ENCODE measurements at places on chromosomes 7 and 10.
A peak's percentile ranks its signal among the peaks of the same experiment; 100 is the strongest.

- no peak for DNase-seq
These were observed 445.3 kb upstream of the MGMT start for GRCh38 chr10:129021594-129022304.

DNA sequence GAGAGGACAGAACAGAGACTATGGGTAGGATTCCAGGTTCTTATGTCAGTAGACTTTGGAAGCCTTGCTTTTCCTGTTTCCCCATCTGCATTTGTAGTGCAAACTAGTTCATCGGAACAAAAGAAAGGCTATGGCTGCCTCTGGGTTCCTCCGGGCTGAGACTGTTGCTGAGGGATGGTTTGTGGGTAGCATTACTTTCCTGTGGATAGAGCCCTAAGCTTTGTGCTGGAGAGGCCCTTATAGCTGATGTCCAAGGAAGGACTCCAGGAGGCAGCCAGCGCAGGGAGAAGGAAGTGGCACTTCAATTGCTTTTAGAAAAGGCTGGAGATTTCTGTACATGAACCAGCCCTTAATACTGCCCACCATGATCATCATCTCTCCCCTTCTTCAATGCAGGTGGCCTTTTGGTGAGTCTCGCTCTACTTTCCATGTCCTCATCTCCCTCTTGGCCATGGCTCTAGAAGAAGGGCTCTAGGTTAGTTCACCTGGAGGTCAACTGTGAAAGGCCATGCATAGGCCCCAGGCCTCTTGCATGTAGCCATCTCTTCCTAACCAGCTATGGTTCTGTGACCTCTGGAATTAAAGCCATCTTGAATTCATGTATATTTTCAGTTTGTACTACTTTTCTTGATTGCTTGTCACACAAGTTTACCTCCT lies 15.4 kb downstream of the MXI1 start:
- DNase-seq = no peak

DNA sequence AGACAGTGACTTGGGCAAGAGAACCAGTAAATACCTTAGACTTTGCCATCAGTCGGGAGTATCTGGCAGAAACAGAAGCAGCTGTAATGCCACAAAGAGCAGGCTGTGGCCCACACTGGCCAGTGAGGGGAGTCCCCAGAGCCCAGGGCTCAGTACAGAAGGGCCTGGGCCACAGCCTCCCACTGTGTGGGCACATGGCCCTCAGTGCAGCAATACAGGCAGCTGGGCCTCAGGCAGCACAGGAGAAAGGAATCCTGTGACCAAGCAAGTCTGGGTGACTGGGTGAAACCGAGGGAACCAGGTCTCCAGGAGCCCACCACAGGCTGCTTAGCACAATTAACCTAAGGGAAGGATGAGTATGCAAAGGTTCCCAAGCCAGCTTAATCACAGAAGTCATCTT lies 14.0 kb downstream of the WDR91 start:
- DNase-seq = no peak

DNA sequence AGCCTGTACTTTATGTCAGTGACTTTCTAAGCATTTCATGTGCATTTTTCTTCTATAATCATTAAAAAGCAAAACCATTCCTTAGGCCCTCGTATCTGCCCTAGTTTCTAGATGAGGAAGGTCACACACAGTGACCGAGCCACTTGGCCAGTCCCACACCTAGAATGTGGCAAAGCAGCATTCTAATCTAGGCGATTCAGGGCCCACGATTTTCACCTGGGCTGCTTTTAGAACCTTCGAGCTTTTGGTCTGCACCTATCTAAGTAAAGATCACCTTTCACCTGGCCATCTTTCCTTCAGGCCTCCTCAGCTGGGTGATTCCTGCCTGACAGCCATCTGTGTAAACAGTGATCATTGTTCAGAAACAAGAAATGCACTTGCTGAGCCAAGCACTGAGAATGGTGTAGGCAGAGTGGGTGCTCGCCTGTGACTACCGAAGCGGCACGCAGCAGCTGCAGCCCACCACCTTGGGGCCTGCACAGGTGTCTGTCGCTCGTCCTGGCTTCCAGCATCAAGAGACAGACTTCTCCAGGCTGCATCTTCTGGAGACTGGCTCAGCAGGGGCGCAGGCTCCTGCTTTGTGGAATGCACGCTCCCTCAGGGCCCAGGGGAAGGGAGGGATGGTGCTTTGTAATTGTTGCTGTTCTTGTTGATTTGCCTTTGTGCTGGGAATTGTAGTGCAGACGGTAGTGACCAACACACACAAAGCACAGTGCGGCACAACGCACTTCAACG lies 149.0 kb upstream of the INSYN2A start:
- DNase-seq = no peak

DNA sequence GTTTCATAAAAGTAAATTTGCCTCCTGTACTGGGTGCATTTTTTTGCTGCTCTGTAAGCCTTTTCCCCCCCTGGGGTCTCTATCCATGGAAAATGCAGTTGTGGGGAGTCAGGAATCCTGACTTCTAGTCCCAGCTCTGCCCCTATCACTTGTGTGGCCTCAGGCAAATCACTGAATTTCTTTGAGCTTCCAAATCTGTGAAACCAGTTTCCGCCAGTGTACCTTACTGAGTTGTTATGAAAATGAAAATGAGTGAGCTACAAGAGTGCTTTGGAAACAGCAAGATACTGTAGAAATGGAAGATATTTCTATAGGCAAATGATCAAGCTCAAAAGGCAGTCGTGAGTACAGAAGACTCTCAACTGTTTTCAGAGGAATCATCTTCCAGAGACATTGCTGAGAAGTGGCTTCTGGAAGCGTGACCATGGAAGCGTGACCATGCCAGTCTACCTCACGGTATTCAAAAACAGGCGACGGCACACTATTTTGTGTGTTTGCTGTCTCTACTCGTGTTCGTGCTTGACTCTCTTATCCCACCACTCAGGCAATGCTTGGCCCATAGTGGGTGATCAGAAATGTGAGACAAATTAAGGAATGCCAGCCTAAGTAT lies 107.4 kb downstream of the ATXN7L1 start:
- no peak for DNase-seq

DNA sequence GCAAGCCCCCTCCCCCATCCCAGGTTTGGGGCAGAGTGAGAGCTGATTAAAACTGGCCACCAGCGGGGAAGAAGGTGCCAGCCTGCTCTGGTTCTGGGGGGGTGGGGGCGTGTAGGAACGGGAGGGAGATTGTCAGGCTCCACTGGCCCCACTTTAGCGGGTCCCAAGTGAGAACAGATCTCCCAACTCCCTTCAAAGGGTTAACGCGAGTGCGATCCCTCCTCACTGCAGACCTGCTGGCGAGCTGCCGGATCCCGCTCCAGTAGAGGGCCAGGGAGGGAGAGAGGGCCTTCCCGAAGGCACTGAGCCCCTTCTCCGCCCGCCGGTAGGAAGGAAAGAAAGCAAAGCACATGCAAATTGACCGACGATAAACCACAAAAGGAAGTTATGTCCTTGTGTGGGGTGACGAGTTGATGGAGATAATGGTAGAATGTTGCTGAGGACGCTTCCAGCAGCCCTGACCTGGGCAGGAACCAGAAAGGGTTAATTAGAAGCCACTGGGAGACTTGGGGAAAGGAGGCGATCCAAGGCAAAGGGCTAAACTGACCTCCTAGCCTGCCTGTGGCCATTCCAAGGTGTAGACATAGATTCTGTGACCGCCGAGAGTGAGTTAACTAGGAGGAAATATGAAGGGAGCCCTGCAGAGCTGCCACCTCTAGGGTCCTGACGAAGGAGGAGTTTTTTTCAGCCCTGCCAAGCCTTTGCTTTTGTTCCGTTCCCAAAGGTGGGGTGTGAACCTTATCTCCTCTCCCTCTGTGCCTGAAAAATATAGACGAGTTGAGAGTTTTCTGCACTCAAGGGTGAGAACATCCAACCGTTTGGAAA lies 1.5 kb downstream of the NRG3 start:
- no peak for DNase-seq

DNA sequence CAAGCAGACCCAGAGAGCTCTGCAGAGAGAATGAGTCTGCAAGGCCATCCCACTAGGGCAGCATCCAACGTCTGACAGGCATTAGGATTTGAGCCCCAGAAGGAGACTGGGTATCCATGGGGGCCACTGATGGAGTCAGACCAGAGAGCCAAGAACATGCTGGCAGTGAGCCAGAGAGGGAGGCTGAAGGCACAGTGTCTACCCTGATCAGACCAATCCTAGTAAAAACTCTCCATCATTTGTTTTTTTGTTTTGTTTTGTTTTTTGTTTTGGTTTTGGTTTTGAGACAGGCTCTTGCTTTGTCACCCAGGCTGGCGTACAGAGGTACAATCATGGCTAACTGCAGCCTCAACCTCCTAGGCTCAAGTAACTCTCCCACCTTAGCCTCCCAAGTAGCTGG lies 133.1 kb upstream of the LYZL2 start:
- no peak for DNase-seq

DNA sequence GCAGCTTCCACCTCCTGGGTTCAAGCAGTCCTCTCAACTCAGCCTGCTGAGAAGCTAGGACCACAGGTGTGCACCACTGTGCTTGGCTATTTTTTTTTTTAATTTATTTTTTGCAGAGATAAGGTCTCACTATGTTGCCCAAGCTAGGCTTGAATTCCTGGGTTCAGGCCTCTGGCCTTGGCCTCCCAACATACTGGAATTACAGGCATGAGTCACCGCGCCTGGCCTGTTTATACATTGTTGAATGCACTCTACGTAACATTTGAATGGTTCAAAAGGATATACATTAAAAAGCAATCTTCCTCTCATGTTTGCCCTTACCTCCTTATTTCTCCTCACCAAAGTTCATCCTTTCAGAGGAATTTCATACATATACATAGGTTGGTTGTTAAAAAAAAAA lies 7.2 kb upstream of the SNX10 start:
- no peak for DNase-seq

DNA sequence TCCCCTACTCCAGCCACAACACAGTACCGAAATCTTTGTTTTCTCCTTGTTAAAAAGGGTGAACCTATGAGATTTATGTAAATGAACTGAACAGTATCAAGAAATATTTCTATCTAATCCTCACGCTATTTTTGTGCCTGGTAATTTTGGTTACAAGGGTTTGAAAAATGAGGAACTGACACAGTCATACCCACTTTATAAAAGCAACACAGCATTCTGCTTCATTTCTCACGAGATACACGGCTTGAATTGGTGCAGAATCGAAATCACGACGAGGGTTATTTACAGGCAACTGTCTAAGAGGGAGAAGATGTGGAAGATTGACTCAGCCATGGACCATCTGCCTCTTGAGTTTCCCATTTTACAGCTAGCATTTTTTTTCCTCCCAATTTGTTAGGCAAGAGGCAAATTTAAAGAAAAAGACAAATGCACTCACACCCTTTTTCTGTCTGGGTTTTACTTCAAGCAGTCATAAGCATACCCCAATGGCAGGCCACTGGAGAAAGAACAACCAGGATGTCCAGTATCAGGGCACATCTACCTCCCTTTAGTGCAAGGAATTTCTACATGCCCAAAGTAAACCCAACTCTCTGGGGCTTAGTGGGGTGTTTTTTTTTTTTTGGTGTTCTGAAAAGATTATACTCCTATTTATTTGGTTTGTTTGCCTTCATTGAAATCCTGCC lies 108.1 kb downstream of the ITGB8 start:
- DNase-seq = no peak

- DNase-seq = peak; percentile 7
These were observed 29.3 kb upstream of the SH3PXD2A start for GRCh38 chr10:103884681-103885139.

DNA sequence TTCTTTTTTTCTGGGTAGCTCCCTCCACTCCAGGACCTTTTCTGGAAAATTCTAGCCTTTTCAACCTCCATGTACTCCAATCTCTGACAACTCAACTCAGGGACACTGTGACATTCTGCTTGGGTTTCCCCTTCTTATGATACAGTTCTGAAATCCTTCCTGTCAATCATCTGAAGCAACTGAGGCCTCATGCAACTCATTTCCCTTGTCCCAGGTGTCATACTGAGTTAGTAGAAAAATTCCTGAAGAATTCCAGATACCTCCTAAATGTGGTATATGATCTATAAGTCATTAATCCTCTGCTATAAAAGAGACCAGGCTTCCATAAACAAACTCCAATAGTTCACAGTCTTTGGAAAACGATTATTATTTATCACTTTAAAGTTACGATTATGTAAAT lies 43.0 kb upstream of the MYO3A start:
- no peak for DNase-seq

- no peak for DNase-seq
These were observed 258.9 kb downstream of the REEP3 start for GRCh38 chr10:63780101-63780500.

Measured in NCI-H187 treated with DMSO at 0.1 percent for 48 hours (cell line).